Activated CD8-positive, alpha-beta memory T cell treated with anti-CD3 and anti-CD28 coated beads for 4 hours (primary cell): ENCODE measurements at places on chromosomes 1 and 21.

GRCh38 chr21:45578176-45578801 lies 36.0 kb upstream of the SLC19A1 start:
- no peak for DNase-seq

GRCh38 chr1:77245830-77246229 lies 26.6 kb upstream of the PIGK start:
- no peak for DNase-seq

- DNase-seq: no peak
These were observed 67.0 kb downstream of the RGS18 start for GRCh38 chr1:192225266-192225665.

DNA sequence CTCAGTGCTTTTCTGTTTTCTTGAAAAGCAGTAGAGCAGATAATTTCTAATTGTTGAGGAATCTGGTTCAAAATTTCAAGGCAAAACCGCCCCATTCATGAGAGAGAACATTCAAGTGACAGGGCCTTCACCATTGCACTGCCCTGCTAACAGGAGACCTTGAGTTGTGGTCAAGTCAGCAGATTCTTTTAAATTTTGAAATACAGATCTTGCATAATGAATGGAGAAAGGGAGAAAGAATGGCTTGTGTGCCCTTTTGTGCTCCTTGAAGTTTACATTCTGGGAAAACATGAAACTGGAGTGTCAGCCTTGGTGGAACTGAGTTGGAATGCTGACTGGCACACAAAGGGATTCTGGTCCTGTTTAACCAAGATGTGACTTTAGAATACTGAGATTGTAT lies 164.5 kb upstream of the UBE2U start:
- DNase-seq: no peak

- DNase-seq: no peak
These were observed 165.7 kb upstream of the IRF2BP2 start for GRCh38 chr1:234775477-234776246.

DNA sequence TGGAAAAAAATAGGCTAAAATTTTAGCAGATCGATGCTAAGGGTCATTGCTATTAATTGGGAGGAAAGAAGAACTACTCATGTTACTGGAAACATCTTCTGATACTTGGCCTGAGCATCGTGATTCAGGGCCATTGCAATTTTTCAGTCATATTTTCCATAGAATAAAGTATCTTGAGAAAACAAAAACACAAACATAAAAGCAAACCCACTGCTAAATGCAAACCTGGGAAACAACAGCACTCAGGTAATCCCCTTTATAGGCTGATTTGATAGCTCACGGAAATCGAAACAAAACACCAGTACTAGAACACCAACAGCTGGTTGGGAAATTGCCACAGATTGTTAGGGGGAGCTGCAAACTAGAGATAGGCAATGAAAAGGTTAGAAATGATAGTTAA lies 172.9 kb upstream of the ESRRG start:
- DNase-seq: no peak

- no peak for DNase-seq
These were observed 201.7 kb downstream of the NUF2 start for GRCh38 chr1:163523375-163524029.

DNA sequence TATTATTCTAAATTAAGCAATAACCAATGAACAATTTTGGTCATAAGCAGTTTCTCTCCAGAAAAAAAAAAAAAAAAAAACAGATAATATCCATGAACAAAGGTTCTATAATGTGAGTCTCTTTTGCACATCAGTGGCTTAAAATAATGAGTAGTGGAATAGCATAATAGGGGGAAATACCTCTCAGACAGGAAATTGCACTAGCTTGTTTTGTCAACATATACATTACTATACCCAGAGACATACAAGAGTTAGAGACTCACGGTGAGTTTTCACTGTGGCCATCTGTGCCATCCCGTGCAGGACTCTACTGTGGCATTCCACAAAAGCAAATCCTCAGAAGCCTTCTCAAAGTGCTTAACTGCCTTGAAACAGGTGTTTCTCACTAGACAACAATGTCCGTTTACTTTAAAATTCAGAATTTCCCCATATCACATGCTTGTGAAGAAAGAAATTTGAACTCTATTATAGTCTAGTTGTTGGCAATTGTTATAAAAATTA lies 697.9 kb downstream of the USP25 start:
- no peak for DNase-seq

- no peak for DNase-seq
These were observed 62.8 kb downstream of the CNST start for GRCh38 chr1:246629030-246629429.

DNA sequence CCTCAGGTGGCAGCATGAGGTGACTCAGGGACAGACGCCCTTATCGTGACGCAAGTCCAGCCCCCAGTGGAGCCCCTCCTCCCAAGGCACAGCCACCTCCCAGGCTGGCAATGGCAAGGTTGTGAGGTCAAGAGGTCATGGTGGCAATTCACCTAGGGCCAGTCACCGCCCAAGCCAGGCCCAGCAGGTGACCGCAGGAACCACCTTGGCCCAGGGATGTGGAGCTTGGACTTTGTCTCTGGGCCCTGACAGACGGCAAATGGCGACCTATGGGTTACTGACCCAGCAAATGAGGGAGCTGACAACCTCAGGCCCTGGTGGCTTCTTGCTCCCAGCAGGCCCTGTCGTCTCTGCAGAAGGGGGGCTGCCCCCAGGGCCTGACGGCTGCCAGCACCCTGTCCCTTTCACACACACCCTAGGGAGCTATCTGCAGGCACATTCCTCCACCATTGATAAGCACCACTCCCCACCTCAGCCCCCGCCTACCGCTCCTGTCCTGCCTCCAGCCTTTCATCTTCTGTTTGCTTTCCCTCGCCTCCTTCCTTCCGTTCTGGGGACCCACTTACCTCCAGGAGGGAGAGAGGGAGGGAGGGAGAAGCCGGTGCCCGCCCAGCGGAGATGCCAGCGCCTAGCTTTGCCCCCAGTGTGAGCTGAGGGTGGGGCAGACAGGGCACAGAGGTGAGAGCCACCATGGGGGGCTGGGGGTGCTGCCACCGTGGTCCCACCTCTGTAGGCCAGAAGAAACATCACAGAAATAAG lies 12.1 kb downstream of the EPHA2 start:
- DNase-seq: no peak

- no peak for DNase-seq
These were observed 327.0 kb upstream of the NR5A2 start for GRCh38 chr1:199700551-199700950.

GRCh38 chr1:23984417-23985186 lies 4.5 kb upstream of the SRSF10 start:
- no peak for DNase-seq

- DNase-seq: no peak
These were observed 48.0 kb upstream of the ITPKB start for GRCh38 chr1:226787071-226787470.

DNA sequence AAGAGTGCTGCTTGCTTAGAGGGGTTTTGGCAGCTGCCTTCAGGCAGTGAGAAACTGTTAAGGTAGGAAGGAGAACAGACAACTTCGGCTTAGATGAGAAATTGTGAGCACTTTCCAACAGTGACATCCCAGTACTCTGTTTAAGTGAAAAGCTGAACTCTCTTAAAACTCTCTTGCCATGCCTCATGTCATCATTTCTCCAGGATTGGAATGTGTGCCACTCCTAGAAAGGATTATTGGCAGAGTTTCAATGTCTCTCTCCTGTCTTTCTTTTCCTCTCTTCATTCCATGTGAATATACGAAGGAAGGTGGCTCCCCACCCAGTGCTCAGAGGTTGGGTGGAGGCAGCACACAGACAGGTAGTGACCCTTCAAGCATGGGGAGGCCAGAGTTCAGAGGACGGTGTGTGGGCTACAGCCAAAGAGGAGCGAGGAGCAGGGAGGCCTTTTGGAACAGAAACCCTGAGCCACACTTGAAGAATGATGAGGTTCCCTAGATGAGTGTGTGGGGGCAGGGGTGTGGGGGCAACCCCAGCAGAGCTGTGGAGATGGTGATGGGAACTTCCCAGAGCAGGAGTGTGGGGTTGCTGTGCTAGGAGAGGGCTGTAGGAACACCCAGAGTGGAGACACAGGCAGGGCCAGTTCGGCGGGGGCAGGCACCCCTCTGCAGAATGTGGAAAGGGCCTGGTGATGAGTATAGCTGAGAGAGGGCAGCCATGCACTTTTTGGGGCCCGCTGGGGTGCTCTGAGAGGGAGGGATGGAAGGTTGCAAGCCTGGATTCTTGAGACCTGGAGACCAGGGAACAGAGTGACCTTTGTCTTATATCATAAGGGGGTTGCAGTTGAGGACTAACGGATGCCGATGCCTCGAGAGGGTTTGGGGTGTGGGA lies 58.8 kb downstream of the GALNT2 start:
- no peak for DNase-seq

GRCh38 chr1:206551986-206552326 lies 44.6 kb downstream of the RASSF5 start:
- no peak for DNase-seq
